ENCODE measurements at places on chromosomes 2 and 18.

DNA sequence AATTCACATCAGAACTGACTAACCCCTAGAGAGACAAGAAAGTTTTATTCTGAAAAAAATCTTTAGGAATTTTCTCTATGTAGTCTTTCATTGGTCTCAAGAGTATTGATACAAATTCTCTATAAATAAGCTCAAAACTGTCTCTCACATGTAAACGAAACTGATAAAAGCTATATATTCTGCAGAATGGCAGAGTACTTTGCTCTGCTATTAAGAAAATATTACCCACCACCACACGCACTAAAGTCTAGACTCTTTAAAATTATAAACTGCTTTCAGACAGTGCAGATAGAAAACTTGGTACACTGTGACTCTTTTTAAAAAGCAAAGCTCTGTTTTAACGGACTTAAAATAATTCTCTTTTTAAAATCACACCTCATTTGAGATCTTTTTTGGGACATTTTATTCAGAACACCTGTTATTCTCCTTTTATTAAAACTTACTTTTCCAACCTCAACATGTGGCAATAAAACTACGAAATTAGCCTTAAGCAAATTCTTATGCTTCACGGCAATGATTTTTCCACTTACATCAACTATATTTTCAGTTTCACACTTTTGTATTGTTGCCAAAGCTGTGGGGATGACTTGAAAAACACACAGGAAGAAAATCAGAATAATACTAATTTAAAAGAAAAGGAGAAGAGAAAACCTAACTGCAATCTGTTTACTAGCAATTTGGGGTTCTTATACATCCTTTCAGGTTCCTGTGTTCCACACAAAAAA is 58.0 kb downstream of the CCDC88A start:
- DNase-seq = no peak

- no peak for DNase-seq
These were observed 170.2 kb downstream of the ATAD2B start for GRCh38 chr2:23756593-23757292.

DNA sequence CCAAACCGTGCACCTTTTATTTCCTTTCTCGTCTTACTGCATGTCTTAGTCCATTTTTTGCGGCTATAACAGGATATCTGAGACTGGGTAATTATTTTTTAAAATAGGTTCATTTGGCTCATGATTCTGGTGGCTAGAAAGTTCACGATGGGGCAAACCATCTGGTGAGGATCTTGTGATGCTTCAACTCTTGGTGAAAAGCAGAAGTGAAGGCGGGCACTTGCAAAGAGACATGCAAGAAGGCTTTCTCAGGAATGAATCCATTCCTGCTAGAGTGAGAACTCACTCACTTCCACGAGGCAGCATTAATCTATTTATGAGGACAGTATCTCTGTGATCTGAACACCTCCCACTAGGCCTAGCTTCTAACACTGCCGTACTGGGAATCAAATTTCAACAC is 327.1 kb upstream of the RBMS1 start:
- no peak for DNase-seq

DNA sequence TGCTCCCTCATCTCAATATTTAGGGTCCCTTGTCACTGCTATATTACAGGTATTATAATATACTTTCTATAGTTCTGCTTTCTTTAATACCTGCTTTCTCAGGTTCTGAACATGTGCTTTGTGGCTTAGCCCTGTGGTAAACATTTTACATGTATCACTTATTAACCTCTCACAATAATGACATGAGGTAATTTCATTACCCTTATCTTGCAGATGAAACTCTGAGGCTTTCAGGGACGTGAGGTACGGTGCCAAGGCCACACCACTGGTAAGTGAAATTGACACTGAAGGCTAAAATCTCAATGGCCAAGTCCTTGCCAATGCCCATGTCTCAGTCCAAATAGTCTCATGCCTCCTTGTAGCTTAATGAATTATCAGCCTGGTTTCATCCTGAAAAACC is 21.7 kb downstream of the LINC00305 start:
- no peak for DNase-seq

GRCh38 chr18:2821695-2822094 is 25.1 kb upstream of the EMILIN2 start:
- no peak for DNase-seq

DNA sequence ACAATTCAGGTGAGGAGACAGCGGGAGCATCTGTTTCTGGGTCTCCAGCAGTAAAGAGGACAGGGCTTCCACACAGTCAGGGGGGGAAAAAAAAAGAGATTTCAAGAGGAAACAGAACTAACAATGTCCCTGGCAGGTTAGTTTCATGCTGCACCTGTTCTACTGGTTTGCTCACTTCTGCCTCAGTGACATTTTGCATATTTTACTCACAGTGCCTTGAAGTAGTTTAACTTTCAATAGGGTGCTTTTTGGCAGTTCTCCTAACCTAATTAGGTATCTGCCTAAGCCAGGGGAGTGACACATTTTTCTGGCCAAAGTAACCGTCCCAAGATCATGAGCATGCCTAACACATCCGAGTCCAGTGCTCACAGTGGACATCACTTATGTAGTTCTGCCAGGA is 109.0 kb upstream of the ALK start:
- DNase-seq = no peak

DNA sequence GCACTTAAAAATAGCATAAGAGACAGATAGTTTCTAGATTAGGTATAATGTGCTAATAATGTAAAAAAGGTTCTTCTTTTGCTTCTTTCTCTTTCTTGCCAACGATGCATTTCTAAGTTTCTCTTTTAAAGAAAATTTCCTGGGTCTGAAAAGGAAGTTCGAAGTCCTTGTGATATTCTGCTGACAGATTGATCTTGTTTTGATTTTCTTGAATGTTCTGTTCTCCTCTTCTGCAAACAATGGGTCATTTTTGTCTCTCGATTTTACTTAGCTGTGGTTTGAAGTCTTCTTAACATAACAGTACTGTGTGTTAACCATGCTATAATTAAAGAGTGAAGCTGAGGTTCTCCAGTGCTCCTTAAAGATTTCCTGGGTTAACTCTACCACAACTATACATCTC is 61.1 kb upstream of the ACYP2 start:
- no peak for DNase-seq
